ENCODE measurements at places on chromosomes 7 and 10.
A peak's percentile ranks its signal among the peaks of the same experiment; 100 is the strongest.

- no peak for DNase-seq
These were observed 175.4 kb downstream of the SKAP2 start for GRCh38 chr7:26688936-26689506.

DNA sequence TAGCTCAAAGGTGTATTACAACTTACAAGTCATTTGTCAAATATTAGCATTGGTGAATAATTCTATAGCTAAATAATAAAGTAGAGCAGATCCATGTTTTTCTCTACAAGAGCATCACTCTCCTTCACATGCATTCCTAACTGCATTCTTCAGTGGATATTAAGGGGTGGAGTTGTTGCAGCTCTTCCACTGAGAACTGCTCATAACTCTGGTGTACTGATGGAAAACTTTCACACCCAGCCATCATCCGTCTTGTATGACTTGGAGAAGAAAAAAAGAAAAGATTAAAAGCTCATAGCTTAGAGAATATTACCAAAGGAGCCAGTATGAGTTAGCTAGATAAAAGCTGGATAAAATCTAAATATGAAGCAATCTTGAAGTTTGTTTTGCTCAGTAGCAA lies 10.2 kb upstream of the FAM13C start:
- no peak for DNase-seq

DNA sequence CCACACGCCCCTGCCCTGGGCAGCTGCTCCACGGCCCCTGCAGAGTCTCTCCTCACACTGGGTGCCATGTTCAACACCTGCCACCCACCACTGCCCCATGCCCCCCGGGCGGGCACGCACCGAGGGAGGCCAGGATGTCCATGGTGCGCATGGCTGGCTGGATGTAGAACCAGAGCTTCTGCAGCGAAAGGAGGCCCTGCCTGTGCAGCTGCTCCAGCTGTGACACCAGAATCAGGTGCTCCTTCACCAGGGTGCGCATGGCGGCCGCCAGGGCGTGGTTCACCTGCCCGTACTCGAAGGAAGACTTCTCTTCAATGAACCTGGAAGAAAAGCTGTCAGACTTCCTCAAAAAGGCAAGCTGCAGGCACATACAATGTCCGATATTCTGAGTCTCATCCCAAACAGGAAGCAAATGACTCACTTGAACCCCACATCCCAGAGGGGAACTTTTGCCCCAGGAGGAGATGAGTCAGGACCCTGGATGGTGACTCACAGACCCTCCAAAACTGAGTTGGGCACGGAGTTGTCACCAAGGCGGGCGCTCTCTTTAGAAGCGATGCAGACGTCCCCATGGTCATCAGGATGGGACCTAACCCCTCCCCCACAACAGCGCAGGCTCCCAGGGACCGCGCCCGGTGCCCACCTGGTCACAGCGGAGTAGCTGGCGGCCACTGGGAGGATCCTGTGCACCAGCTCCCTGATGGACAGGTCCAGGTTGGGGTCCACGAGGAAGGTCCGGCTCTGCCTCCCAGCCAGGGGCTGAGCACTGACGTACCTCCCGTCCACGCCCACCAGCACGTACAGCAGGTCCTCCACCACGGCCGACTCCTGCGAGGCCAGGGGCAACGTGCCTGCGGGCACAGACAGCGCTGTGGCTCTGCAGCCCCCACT lies 15.5 kb downstream of the TUBGCP2 start:
- DNase-seq = no peak

DNA sequence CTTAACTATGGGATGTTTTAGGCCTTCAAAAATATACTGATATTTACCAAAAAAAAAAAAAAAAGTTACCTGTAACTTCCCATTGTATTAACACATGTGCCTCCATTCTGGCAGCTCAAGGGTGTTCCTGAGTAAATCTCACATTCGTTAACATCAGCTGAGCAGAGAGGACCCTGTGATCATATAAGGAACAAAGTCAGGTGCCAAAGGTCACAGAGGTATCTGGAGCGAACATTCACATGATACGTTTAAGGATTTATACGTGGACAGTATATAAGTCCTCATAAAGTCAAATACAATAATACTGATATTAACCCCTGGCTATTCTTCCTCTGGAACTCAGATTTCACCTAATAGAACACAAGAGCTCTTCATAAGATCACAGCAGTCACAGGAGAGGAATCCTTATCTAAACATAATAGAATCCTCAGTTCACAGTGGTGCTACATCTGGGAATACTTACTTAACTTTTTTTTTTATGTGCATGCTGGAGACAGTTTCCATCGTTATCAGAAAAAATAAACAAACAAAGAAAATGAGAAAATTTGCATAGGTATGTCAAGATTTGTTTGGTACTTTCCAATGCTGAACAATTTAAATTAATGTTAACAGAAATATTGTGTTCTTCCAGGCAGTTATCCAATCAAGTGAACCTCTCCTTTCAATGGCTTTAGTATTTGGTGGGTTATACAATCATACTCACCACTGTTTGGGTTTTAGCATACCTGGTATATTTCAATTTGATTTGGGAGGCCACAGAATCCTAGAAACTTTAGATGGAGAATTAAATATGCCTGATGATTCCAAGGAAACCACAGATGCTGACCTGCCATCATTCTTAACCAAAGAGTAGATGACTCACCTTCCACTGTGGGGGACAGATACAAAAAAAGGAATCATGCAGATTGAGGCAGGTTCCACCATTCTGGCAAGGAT lies 6.6 kb downstream of the CUBN start:
- DNase-seq = no peak

GRCh38 chr10:14801723-14802122 lies 27.0 kb upstream of the FAM107B start:
- DNase-seq = no peak

DNA sequence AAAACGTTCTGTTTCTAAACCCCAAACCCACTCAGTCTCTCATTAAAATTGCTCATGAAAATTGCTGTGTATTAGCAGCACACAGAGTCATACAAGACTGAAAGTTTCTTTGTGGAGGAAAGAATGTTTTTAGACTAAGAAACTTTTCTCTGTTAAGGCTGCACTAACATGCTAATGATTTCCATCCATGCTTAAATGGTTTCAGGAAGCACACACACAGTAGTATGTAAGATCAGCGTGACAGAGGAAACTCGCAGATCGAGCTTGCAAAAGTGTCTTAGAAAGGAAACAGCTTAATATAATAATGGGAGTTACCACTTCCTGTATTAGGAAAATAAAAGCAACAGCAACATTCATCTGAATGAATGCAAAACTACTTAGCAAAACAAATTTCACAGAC lies 112.7 kb downstream of the ICA1 start:
- peak; percentile 45 for DNase-seq

GRCh38 chr7:107876916-107877315 lies 14.1 kb upstream of the DLD start:
- DNase-seq = no peak

- DNase-seq = no peak
These were observed 42.0 kb downstream of the MYL10 start for GRCh38 chr7:101586906-101587677.
